ENCODE measurements at places on chromosomes 1 and 21.

- DNase-seq: no peak
Measured at GRCh38 chr1:1841575-1841995, 49.3 kb downstream of the GNB1 start.

DNA sequence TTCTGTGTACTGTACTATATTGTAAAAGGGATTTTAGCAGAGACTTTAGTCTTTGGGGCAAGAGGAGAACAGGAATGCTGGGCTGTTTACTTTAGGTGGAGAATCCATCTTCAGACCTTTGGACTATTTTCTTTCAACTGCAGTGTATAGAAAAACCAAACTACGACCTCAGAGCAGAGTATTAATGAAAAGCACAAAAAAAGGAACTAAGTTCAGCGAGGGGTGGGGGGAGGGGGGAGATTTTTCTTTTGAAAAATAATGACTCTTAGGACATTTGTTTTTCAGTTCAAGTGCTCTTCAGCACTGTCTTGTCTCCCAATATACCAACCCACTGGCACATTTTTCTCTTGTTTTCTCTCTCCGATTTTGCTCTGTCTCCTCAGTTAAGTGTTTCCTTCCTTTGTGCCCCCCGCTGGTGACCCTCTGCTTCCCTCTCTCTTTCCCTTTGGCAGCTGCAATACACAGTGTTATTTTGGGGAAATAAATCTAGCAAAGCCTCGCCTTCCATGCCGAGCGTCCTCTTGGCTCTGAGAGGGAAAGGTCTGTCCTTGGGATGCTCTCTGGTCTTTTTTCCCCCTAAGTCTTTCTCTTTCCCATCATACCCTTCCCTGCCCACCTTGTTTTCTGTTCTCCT is 44.8 kb downstream of the ACP6 start:
- no peak for DNase-seq

- no peak for DNase-seq
Measured at GRCh38 chr1:119318466-119319309, 49.9 kb upstream of the HAO2 start.

GRCh38 chr1:41728403-41729202 is 190.1 kb downstream of the HIVEP3 start:
- DNase-seq: no peak

GRCh38 chr1:59422921-59423575 is 126.2 kb downstream of the FGGY start:
- DNase-seq: no peak

- DNase-seq: no peak
Measured at GRCh38 chr1:241840164-241840563, 7.8 kb upstream of the EXO1 start.

- no peak for DNase-seq
Measured at GRCh38 chr1:56052041-56052440, 527.3 kb downstream of the PLPP3 start.

GRCh38 chr1:245797592-245798348 is 643.0 kb downstream of the KIF26B start:
- DNase-seq: no peak

DNA sequence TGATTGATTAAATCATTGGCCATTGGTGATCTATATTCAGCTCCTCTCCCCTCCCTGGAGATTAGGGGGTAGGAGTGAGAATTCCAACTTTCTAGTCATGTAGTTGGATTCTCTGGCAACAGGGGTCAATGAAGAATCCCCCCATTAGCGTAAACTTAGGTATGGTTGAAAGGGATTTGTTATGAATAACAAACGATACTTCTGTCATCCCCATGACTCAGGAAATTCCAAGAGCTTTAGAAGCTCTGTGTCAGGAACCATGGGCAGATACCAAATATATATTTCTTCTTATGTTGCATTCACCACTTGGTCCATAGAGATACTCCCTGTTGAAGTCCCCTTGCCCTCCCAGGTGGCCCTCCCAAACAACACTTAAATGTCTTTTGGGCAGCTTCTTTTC is 124.5 kb downstream of the DNM3 start:
- DNase-seq: no peak

GRCh38 chr1:86965827-86966182 is 51.4 kb downstream of the HS2ST1 start:
- no peak for DNase-seq

- no peak for DNase-seq
Measured at GRCh38 chr21:38401191-38401926, 96.9 kb downstream of the ERG start.

GRCh38 chr1:101122452-101123166 is 97.0 kb upstream of the DPH5 start:
- DNase-seq: no peak

DNA sequence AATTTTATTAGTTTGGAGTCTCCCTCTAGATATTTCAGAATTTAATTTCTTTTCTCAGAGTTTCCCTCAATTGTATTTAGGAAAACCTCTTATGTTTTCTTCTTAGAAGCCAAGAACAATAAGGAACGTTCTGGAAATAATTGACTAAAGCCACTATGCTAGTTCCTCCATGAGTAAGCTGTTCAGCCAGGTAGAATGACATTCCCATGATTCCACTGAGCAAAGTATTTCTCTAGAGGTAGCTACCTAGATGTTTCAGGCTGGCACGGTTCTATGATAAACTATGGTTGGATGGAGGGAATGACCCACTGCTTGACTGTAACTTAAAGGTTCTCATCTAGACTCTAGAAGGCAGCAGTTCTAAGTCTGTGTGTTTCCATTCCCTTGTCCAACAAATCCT is 62.4 kb downstream of the CLDN17 start:
- no peak for DNase-seq

DNA sequence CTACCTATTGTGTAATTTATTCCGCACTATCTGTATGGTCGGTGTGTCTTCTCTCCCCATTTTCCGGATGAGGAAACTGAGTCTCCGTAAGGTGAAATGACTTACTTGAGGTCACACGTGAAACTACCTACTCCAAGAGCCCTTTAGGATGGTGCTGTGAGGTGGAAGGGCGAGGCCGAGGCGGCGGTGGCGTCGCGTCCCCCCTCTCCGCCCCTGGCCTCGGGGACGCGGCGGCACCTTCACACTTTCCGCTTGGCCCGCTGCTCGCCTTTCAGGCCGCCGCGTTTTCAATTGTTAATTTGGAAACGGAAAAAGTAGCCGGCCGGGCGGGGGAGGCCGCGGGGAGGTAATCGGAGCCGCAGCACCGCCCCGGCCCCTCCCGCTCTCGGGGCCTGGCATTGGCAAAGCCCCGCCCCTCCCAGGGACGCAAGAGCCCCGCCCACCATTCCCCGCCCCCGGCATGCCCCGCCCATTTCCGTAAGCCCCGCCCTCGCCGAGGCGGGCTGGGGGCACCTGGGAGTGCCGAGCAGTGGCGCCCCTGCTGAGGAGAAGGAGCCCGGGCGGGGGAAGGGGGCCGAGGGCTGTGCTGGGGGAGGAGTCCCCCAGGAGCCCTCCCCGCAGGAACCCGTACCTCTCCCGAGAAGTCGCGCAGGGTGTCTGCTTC is 18.6 kb downstream of the KCNQ4 start:
- DNase-seq: peak; percentile 79

GRCh38 chr1:156428746-156429288 is 59.8 kb downstream of the RHBG start:
- no peak for DNase-seq
